ENCODE measurements at places on chromosomes 6 and 20. TPM values are rescaled to one million over a fixed set of nuclear protein-coding genes. Genes with fewer than 3 reads are reported as not detected.

DNA sequence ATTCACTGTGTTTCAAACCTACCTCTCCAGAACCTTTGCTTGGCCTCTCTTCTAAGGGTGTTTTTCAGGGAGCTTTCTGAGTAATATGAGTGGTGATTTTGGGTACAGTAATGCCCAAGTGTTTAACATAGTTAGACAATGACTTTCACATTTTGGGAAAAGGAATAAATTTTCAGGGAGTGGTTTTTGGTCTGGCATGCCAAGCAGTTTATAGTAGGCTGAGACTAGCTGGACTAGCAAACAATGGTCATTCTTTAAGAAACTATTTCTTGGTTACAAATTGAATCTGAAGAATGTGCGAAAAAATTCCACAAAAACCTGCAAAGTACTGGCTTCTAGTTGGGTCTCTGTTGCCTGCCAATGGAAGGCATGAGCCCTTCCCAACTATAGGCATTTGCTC, 15.4 kb downstream of the FNDC1 start:
- no peak overlapping the region for H3K4me3 ChIP-seq
- no peaks in the 10 kb centered on the region for H3K4me1 ChIP-seq
- no peaks in the 10 kb centered on the region for H3K27me3 ChIP-seq
- H3K36me3 ChIP-seq: no peaks in the 10 kb centered on the region
- DNase-seq: no peak
- H3K27ac ChIP-seq: no peak overlapping the region

KCNK16 gene
- not detected for total RNA-seq

PAK5 gene
- total RNA-seq: 0.13 TPM

- H3K4me3 ChIP-seq: no peak overlapping the region
- peaks cover 2% of the 10 kb centered on the region for H3K36me3 ChIP-seq
- no peak for DNase-seq
- H3K4me1 ChIP-seq: no peaks in the 10 kb centered on the region
- no peaks in the 10 kb centered on the region for H3K27me3 ChIP-seq
Measured at GRCh38 chr6:52984247-52984646, 10.8 kb downstream of the GSTA4 start.

GRCh38 chr6:170227521-170227983, 63.3 kb downstream of the DLL1 start:
- no peak for DNase-seq
- H3K27me3 ChIP-seq: no peaks in the 10 kb centered on the region
- H3K27ac ChIP-seq: no peak overlapping the region
- H3K4me3 ChIP-seq: no peak overlapping the region
- H3K4me1 ChIP-seq: no peaks in the 10 kb centered on the region

XKR7 gene
- 0.06 TPM for total RNA-seq

GRCh38 chr20:23159947-23160318, 73.8 kb upstream of the CD93 start:
- H3K27ac ChIP-seq: no peak overlapping the region
- H3K36me3 ChIP-seq: no peaks in the 10 kb centered on the region
- peaks cover 24% of the 10 kb centered on the region for H3K4me1 ChIP-seq
- H3K27me3 ChIP-seq: no peaks in the 10 kb centered on the region
- H3K4me3 ChIP-seq: no peak overlapping the region
- no peak for DNase-seq

DEFB119 gene
- not detected for total RNA-seq

GRCh38 chr6:31915351-31915750, 12.2 kb upstream of the C2 start:
- H3K4me3 ChIP-seq: no peak overlapping the region
- H3K27me3 ChIP-seq: no peaks in the 10 kb centered on the region
- no peaks in the 10 kb centered on the region for H3K36me3 ChIP-seq

DNA sequence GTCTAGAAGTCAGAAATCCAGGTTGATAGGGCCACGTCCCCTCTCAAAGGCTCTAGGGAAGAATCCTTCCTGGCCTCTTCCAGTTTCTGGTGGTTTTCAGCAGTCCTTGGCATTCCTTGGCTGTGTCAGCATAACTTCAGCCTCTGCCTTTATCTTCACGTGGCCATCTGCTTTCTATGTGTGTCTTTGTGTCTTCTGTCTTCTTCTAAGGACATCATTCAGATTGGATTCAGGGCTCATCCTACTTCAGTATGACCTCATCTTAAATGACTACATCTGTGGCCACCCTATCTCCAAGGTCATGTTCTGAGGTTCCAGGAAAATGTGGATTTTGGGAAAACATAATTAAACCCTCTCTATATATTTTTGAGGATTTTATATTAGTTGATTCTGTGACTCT, 23.0 kb downstream of the C6orf89 start:
- H3K4me1 ChIP-seq: no peaks in the 10 kb centered on the region
- H3K27ac ChIP-seq: no peak overlapping the region
- H3K36me3 ChIP-seq: peaks cover 21% of the 10 kb centered on the region

GRCh38 chr20:17083738-17084137, 143.1 kb upstream of the PCSK2 start:
- H3K4me3 ChIP-seq: no peak overlapping the region
- peak; percentile 45 for DNase-seq
- H3K4me1 ChIP-seq: no peaks in the 10 kb centered on the region
- H3K27ac ChIP-seq: no peak overlapping the region
- H3K36me3 ChIP-seq: no peaks in the 10 kb centered on the region

SLC35F1 gene
- total RNA-seq: 0.63 TPM

EFCAB8 gene
- 0.13 TPM for total RNA-seq

SCGN gene
- total RNA-seq: 8.7 TPM

DNA sequence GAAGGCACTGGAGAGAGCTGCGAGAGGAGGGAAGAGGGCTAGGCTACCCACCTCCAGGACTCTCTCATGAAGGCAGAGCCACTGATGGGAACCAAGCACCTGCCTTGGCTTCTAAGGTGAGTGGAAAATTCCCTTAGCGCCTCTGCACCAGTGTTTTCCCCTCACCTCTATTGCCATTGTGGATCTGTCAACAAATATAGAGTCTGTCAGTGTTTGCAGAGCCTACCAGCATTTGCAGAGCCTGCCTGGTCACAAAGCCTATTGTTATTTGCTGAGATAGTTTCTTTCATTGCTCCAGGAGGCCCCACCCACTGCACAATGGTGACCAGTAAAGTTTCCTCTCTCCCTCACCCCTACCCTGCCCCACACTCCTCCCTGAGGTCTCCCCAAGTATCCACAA, 141.9 kb downstream of the MRPL14 start:
- H3K4me3 ChIP-seq: no peak overlapping the region
- H3K36me3 ChIP-seq: no peaks in the 10 kb centered on the region
- H3K27me3 ChIP-seq: no peaks in the 10 kb centered on the region
- peaks cover 8% of the 10 kb centered on the region for H3K4me1 ChIP-seq

HLA-DPB1 gene
- total RNA-seq: 181 TPM

All from kidney (tissue), 22 donors.